ENCODE measurements at places on chromosomes 3 and 15. TPM values are rescaled to one million over a fixed set of nuclear protein-coding genes. Genes with fewer than 3 reads are reported as not detected.

The PPP2R3A gene
- total RNA-seq, result 0.22 TPM

The P2RY1 gene
- total RNA-seq, result 0.18 TPM

DNA sequence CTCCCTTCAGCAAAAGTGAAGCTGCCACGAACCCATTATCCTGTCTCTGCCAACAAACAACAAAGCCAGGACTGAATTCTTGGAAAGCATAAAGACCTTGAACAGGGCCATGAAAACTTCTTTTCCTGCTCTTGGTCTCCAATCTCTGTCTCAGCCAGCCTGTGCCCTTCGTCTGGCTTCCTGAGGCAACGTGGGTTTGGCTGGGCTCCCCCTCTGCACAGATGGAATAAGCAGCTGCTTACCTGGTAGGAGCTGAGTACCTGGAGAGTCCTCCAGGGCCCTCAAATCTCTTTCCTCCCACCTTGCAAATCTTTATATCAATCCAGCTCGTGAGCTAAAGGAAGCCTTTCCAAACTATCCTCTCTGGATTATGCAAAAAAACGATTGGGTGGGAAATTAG, 97.6 kb upstream of the PSMD6 start:
- H3K27ac ChIP-seq, result no peak overlapping the region
- no peak overlapping the region for H3K4me3 ChIP-seq
- H3K4me1 ChIP-seq, result no peaks in the 10 kb centered on the region
- no peaks in the 10 kb centered on the region for H3K36me3 ChIP-seq
- H3K27me3 ChIP-seq, result no peaks in the 10 kb centered on the region

The FANCI gene
- total RNA-seq, result 140 TPM

The SCAMP5 gene
- 1.1 TPM for total RNA-seq

The ZPLD1 gene
- total RNA-seq, result not detected

The SLC25A20 gene
- 29.1 TPM for total RNA-seq

The GOLGA8H gene
- total RNA-seq, result not detected

The PHLDB2 gene
- total RNA-seq, result 1.9 TPM

- no peak for DNase-seq
- H3K4me3 ChIP-seq, result no peak overlapping the region
- peaks cover 7% of the 10 kb centered on the region for H3K4me1 ChIP-seq
- no peaks in the 10 kb centered on the region for H3K27me3 ChIP-seq
- H3K27ac ChIP-seq, result no peak overlapping the region
These were observed 524.9 kb downstream of the NTRK3 start for GRCh38 chr15:87731630-87732029.

- no peak for DNase-seq
- no peaks in the 10 kb centered on the region for H3K36me3 ChIP-seq
- peaks cover 8% of the 10 kb centered on the region for H3K4me1 ChIP-seq
These were observed 22.6 kb downstream of the METTL6 start for GRCh38 chr3:15404767-15405166.

- H3K36me3 ChIP-seq, result no peaks in the 10 kb centered on the region
- no peaks in the 10 kb centered on the region for H3K4me1 ChIP-seq
- DNase-seq, result no peak
These were observed 188.1 kb upstream of the CBLB start for GRCh38 chr3:106056931-106057330.

GRCh38 chr15:66221126-66221525, 32.4 kb downstream of the MEGF11 start:
- H3K27ac ChIP-seq, result no peak overlapping the region
- H3K27me3 ChIP-seq, result no peaks in the 10 kb centered on the region
- no peaks in the 10 kb centered on the region for H3K4me1 ChIP-seq
- H3K36me3 ChIP-seq, result no peaks in the 10 kb centered on the region
- no peak overlapping the region for H3K4me3 ChIP-seq
